ENCODE measurements at places on chromosomes 7 and 10.

DNA sequence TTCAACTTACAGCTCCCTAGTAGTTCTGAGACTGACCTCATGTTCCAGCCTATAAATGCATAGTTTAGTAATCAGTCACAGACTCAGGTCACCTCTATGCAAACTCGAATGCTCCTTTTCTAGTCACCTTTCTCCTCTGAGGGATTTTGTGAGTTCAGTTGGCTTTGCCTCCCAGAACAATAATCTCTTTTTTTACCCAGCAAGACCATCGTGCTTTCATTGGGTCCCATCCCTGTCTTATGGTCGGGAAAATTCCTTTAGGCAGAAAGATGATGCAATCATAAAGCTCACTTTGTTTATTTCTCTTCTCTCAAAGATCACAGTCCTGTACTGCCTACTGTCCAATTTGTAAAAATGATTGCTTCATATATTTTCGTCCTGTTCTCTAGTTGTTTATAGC is 38.4 kb downstream of the TWIST1 start:
- DNase-seq = no peak

DNA sequence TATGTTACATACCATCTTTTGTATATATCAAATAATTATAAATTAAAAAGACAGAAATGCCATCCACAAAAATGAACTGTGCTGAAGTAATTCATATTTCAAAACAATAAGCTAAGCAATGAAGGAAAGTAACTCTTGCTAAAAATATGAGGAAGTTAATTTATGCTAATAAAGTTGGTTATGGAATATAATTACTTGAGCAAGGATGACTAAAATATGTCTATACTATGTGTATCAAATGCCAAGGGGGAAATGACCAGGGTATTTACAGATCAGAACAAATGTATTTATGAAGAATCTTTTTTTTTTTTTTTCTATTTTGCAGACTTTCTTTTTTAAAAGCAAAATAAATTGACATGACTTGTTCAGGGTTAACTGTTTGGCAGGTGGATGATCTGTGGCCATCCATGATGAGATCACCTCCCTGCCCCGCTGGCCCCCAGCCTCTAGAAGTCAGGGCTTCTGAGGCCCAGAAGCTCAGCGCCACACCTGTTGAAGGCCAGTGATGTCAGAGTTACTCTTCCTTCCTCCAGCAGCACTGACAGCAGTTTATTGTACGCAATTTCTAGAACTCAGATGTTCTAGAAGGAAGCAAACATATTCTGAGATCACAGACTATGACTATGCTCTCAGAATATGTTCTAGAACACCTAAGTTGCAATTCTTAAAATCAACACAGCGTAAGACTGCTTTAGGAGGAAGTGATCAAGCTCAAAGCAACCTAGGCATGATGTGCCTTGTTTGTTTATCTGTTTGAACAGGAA is 196.1 kb upstream of the KLF14 start:
- DNase-seq = peak; percentile 77

- DNase-seq = no peak
Measured at GRCh38 chr7:53904355-53904754, 637.8 kb upstream of the VSTM2A start.

DNA sequence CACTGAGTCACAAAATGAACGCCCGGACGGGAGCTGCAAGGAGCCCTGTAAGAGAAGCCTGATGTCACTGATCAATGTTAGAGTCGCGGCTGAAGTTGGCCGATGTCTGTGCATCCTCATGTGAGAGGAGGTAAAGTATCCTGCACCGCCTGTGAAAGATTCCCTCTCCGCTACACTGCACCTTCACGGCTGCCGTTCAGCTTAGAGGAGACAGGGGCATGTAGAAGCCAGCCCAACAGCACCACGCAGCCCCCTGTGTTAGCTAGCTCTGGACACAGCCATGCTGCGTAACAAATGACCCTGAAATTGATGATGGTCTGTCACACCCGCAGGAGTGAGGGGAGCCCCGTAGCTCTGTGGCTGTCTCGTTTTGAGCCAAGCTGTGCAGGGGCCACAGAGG is 81.5 kb upstream of the DIP2C start:
- no peak for DNase-seq

DNA sequence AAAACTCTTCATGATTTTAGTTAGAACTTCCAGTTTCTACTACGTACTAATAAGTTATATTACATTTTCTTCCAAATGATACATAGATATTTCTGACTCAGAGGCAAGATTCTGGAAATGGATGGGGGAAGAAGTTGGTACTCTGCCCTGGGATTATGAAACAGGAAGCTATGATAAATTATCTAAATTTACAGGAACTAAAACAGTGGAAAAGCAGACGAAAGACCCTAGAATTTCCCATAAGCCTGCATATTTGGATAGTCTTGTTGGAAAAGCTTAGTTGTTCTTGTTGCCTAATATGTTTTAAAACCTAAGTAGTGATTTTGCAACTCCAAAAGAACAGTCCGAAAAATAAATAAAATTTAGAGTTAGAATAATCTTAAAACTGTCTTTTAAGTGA is 21.8 kb downstream of the CFAP69 start:
- no peak for DNase-seq

DNA sequence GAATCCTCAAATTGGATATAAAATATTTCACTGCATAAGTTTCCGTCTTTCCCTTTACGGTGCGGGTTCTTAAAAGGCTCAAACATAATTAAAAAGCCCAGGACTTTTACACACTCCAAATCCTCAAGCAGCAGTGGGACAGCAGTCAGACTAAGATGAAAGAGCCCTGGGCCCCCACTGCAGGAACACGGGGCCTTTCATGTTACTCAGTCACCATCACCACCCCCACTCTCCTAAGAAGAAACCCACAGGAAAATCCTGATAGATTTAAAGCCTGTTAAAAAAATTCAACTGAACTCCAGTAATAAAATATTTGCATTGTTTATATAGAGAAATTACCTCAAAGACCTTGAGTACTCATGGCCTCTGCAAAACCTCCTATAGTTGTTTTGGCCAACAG is 74.0 kb upstream of the TRIL start:
- no peak for DNase-seq

DNA sequence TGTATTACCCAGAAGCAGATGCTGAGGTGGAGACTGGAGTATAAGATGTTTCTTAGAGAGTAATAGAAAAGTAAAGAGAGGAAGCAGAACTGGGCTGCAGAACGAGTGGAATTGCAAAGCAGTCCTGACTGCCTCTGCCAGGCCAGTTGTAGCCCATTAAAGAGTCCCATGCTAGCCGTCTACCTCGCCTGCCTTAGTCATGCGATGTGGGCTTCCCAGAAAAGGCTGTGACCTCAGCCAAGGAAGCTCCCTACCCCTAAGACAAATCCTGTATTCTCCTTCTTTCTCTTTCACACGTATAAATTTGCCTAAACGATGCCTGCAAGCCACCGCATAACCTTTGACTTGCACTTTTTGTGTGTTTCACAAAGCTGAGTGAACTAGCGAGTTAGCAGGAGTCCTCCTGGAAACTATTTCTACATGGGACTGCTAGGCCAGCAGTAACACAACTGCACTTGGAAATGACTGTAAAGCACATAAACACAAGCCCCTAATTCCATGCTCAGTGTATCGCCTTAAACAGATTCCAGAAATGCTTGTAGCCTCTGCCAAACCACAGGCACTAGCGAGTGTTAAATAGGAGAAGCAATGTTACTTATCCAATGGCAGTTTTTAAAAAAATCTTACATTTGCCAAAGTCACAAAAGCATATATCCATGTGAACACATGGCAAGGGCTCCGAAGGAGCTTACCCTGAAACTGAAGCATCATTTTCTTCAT is 47.4 kb upstream of the GNAI1 start:
- no peak for DNase-seq

Measured in CD4-positive, CD25-positive, alpha-beta regulatory T cell (primary cell).